ENCODE measurements at places on chromosomes 5 and 9. TPM values are rescaled to one million over a fixed set of nuclear protein-coding genes. Genes with fewer than 3 reads are reported as not detected.

SAXO1 gene
- total RNA-seq: 0.22 TPM

DNA sequence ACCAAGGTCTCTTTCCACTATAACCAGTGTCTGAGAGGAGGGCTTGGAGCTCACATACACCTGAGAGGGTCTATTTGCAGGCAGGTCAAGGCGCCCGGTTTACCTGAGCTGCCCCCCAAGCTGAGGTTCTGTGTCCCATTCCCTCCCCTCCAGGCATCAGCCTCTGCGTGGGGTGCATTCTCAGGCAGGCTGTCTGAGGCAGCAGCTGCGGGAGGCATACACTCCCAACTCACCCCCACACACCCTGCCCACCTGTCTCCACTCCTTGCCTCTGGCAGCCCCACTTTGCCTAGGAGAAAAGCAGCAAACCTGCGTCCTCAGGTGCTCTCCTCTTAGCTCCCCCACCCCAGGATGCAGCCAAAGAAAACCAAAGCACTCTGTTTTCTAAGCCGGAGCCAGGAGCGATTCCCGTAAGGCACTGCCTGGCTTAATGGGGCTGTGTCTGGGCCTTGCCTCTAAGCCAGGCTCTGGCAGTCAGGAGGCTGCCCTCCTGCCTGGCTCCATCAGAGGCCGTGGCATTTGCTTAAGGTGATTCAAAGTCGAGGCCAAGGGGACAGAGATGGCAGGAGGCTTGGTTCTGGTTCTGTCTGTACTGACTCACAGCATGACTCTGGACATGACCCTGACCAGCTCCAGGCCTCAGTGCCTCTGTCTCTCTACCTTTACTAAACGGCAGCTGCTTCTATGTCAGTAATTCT, 139.2 kb upstream of the TRIM32 start:
- DNase-seq: no peak

DNA sequence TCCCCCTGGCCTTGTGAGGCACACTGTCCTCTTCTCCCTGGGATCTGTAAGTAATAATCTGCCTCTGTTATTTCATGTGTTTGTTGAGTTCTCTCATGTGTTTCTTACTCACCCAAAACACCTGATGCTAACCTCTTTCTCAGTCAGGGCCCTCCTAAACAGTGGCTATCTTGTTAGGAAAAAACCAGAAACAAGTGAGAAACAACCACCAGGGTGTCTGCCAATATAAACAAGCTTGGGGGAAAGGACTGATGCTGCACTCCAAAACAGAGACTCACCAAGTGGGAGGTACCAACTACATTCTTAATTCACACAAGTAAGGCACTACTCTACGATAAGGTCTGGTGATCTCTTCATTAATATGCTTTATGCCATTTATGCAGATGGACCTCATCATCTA, 564.4 kb downstream of the SEMA5A start:
- no peak for DNase-seq

DNA sequence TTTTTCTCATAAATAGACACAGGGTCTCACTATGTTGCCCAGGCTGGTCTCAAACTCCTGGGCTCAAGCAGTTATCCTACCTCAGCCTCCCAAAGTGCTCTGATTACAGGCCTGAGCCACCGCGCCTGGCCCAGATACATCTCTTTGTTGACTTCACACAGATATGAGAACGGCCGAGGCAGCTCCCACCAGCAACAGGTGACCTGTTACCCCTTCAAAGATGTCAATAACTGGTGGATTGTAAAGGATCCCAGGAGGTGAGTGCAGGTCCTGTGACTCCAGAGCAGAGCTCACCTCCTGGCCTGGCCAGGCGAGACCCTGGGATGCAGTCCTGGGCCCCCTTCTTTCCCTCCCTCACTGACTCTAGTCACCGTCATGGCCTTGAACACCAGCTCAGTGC, 9.2 kb downstream of the POMT1 start:
- DNase-seq: no peak

DNA sequence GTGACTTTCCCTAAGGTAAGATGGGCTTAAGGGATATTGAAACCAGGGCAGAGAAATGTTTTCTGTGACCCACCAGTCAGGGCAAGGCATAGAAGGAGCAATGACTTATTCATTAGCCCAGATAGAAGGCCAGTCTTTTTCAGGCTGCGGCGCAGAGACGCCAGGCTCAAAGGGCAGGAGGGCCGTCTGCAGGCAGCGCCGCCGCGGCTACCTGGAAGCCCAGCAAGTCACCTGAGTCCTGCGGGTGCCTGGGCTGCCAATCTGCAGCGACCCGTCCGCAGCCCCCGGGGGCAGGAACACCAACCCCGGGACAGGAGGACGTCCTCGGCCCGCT, 322 bp upstream of the SH3GL2 start:
- DNase-seq: no peak

DNA sequence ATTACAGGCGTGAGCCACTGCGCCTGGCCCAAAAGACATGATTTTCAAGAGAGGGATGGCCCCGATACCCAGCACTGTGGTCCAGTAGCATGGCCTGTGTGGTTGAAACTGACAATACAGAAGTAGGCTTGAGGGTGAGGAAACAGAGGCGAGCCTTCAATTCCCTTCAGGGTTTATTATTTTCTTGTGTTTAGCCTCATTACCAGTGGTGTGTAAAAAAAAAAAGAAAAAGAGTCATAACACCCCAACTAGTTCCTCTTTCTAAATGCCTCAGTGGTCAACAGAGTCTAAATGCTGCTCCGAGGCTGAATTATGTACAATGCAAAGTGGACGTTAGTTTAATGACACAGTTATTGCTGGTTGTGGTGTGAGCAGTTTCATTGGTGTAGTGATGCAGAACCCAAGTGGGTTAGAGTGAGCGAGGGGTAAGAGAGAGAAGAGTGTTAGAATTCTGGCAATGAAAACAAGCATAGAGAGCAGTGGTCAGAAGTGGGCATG, 58.8 kb downstream of the SNX30 start:
- no peak for DNase-seq

DNA sequence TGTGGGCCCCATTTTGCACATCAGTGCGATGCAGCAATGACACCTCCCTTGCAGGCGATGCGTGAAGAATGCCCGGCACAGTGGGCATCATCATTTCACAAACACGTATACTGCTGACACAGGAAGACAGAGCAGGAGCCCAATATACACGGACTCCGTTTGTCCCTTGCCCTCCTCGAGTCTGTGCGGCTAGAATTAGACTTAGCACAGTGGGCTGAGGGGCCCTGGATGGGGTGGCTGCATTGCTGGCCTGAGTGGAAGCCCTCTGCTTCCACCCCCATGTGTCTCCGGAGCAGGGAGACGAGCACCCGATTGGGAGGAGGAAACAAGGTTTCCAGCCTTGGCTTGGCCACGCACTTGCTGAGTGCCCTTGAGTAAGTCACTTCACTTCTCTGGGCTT, 40.8 kb downstream of the GSN start:
- no peak for DNase-seq

- DNase-seq: no peak
Measured at GRCh38 chr5:111320953-111321352, 96.8 kb downstream of the CAMK4 start.

DNA sequence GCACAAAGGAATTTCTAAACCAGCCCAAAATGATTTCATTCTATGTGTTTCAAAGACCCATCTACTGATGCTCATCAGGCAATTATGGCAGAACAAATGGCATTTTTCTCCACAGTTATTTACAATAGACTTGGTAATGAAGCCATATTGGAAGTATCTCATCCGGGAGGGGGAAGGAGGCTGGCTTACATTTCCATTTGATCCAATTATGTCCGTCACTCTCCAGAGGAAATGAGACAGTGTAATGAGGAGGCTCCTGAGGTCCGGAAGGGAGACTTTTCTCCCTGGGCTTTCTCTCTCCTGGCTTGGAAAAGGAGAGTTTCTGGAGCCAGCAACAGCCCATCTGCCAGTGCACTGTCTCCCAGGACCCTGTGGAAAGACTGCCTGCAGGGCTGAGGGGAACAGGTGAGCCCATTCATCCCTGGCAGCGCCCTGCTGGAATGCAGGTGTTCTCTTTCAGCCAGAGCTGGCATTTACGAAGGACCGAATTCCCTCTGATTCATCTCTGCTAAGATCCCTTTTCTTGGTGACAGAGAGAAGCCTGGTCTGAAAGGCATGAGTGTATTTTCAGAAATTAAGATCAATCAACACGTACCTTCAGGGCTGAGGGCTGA, 54.9 kb upstream of the SAP30L start:
- no peak for DNase-seq

IFNK gene
- not detected for total RNA-seq

DNA sequence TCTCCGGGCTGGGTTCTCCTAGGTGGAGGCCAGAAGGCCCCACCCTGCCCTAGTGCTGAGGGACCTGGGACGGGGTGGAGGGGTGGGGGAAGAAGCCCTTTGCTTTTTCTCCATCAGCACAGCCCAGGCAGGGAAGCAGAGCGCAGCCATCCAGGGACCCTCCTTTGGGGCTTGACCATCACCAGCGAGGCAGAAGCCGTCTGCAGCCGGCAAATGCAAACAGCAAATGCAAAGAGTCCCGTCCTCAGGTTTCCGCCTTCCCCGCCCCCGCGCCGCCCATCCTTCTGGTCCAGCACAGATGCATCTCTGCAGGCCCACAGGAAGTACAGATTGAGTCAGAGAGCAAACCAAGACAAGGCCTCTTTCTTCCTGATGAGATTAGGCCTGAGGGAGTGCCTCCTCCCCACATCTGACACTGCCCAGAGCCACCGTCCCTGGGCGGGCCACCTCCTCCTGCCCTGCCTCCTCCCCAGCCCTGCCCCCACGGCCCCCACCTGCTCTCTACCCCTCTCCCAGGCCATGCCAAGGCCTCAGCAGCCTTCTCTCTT, 23.4 kb downstream of the CORO2A start:
- DNase-seq: no peak

GRCh38 chr5:61257421-61257820, 74.6 kb upstream of the ZSWIM6 start:
- DNase-seq: no peak

ADCY2 gene
- total RNA-seq: 8.7 TPM

GRCh38 chr5:113232221-113232620, 202.6 kb downstream of the TSSK1B start:
- no peak for DNase-seq

GLT6D1 gene
- not detected for total RNA-seq

DNA sequence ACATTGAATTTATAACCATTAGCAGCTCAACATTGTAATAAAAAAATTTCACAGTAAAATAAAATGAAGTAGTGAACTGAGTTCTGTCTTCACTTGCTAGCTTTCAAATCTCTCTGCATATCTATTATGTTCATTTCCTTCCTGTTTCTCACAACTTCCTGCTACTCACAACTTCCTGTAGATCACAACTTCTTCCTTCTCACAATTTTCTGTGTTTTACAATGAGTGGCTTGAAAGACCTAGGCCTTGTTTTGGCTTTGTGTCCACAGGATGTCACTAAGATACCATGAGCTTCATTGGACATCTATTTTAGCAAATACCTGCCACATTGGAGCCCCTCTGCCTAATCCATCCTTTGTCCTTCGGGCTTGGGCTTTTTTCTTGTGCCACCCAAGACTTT, 480.3 kb upstream of the ADAMTS16 start:
- no peak for DNase-seq

DNA sequence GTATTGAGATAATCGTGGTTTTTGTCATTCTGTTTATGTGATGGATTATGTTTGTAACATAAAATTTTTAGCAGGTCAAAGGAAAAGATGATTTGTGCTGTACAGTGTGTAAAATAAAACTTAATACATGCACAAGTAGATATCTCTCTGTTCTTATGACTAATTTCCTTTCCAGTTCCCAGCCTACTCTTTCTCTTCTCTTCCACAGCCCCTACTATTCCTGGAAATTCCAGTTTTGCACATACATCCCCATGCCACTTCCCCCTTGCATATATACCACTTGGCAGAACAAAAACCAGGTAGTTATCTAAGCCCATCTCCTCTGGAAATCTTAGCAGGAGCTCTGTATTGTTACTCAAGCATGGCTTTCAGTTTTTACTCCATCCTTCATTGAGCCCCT, 20.2 kb downstream of the TEK start:
- DNase-seq: no peak

INSYN2B gene
- total RNA-seq: 0.12 TPM

GRCh38 chr5:121031491-121031890, 567.4 kb downstream of the PRR16 start:
- no peak for DNase-seq

- no peak for DNase-seq
Measured at GRCh38 chr9:72322259-72322658, 42.7 kb downstream of the ZFAND5 start.

CERT1 gene
- 49.3 TPM for total RNA-seq

- no peak for DNase-seq
Measured at GRCh38 chr5:177315411-177315810, 3.7 kb upstream of the MXD3 start.

DNA sequence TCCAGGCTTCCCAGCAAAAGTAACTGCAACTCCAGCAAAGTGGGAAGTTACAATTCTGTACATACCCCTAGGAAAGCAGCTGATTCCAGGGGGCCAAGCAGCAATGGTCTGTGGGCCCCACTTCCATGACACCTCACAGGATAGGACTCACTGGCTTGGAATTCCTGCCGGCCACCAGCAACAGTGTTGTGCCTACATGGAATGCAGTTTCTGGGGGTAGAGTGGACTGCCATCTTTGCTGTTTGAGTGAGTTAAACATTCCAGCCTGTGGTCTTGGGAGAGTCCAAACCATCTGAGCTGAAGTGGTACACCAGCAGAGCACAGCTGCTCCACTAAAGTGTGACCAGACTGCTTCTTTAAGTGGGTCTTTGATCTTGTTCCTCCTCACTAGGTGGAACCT, 13.4 kb upstream of the FBN2 start:
- DNase-seq: no peak

PAPPA gene
- 0.33 TPM for total RNA-seq

All from progenitor cell of endocrine pancreas (in vitro differentiated cells).